Endothelial cell of umbilical vein (primary cell): ENCODE measurements at places on chromosomes 1 and 21. TPM values are rescaled to one million over a fixed set of nuclear protein-coding genes. Genes with fewer than 3 reads are reported as not detected.

The CFAP74 gene
- not detected in 2 replicates for total RNA-seq

The IL19 gene
- total RNA-seq = not detected in 2 replicates

DNA sequence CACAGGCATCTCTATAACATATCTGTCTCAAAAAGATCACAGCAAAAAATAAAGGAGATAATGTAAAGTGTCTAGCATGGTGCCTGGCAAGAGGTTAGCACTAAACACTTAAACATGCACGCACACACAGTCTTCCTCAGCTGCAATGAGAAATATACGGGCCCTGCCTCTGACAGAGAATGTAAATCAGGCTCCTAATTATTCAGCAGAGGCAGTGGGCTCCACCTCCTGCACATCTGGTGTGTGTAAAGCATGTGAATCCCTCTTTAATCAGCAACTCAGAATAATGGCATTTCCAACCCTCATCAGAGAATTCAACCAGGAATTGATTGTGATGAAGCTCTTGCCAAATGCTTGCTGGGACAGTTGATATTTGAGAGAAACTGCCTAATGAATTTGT, 85.6 kb upstream of the KCNA3 start:
- DNase-seq = no peak
- no peaks in the 10 kb centered on the region for H3K36me3 ChIP-seq
- no peaks in the 10 kb centered on the region for H3K27me3 ChIP-seq
- no peak overlapping the region for H3K4me3 ChIP-seq
- H3K4me1 ChIP-seq = no peaks in the 10 kb centered on the region
- no peak overlapping the region for H3K27ac ChIP-seq

DNA sequence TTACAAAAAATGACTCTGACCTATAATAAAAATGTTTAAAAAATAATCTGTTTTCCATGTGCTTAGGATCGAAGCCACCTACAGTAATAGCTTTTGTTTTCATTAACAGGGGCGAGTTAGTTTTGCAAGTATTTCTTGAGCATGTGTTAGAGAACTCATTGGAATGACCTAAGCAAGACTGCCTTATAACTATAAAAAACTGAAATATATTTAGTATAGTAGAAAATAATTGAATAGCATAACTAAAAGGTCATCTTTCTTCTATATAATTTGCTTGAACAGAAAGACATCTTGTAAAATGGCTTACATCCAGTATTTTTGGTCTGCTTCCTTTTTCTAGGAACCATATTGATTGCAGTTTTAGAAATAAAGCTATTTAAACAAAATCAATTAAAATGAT, 241.5 kb upstream of the NRIP1 start:
- no peaks in the 10 kb centered on the region for H3K4me1 ChIP-seq
- no peak overlapping the region for H3K27ac ChIP-seq
- H3K4me3 ChIP-seq = no peak overlapping the region
- no peaks in the 10 kb centered on the region for H3K36me3 ChIP-seq
- no peaks in the 10 kb centered on the region for H3K27me3 ChIP-seq

DNA sequence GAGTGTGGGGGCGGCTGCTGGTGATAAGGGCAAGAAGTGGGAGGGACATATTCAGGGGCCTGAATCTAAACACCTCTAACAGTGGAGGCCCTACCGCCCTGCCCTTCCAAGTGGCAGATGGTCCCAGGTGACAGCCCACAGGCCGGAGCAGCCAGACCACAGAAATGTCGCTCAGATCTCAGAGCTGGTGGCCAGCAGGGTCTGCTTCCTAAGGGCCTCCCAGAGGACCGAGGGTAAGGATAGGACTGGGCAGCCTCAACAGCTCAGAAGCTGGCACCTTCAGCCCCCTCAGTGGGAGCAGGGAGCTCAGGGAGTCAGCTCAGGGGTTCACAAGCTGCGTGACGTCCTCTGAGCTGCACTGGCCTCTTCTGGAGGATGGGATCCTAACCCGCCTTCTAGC, 201.8 kb upstream of the ZC3H12A start:
- H3K27ac ChIP-seq = no peak overlapping the region
- no peaks in the 10 kb centered on the region for H3K36me3 ChIP-seq
- no peak overlapping the region for H3K4me3 ChIP-seq
